ENCODE measurements at places on chromosomes 6 and 20.

DNA sequence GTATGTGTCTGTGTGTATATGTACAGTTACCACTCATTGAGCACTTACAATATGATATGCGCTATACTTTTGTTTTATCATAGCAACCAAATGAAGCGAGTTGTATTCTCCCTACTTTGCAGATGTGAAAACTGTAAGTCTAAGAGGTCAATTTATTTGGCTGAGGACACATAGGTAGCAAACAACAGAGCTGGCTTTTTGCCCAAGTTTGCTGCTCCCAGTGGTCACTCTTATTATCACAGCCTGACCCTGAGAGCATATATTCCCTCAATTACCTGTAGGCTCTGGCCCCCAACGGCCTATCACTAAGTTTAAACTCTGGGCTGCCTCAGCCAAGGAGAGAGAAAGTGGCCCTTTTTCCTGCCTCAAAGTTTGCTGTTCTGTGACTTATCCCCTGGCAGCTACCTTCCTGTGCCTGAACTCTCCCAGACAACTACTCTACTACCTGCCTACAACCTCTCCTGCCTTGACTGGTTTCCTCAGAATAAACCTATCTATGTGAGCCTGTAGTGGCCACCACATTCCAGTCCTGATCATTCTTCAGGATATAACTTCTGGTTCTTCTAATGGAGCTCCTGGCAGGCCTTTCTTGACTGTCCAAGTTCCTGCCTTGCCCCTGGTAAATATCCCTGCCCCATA lies 221.8 kb downstream of the FRK start:
- no peak for DNase-seq

GRCh38 chr20:34772437-34772836 lies 53.0 kb downstream of the NCOA6 start:
- DNase-seq, result no peak

DNA sequence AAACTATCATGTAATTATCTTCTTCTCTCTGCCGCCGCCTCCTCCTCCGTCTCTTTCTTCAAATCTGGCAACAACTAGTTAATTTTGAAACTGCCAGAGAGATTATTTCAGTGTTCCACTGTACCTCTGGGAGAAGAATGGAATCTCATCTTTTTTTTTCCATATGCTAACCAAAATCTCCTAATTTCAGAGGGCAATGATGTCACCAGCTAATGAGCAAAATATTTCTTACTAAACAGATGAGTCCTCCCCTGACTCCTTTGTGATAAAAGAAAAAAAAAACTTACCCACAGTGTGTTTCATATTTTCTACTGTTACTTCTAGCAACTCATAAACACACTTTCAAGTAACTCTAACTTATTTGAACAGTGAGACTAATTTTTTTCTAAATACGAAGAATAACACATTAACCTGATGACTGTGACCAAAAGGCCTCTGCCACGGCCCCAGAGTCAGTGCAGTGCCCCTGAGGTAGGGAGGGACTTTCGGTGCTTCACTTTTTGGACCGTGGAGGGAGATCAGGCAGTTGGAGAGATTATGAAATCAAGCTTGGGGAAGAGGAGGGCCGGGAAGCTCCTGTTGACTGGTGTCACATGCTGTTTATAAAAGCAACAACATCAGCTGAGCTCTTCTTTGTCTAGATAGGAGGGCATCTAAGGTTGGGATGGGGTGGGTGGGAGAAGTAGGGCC lies 159.6 kb downstream of the SASH1 start:
- DNase-seq, result no peak

- no peak for DNase-seq
These were observed 66.9 kb upstream of the BHLHE23 start for GRCh38 chr20:63073738-63074065.

DNA sequence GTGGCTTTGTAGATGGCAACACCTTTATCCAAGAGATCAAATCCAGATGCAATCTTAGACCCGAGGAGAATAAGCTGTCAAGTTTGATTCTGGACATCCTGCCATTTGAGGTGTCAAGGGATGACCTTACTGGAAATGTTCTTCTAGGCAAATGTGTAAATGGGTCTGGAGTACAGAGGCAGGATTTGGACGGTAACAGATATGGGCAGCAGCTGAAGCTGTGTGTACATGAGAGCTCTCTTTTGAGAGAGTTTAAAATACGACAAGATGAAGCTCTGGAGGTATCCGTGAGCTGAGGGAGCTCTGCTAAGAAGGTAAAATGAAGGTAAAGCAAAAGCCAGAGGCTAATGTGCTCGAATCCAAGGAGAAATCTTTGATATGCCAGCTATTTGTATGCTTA lies 56.6 kb downstream of the RALGAPA2 start:
- no peak for DNase-seq

GRCh38 chr6:43992783-43993644 lies 134.2 kb downstream of the MRPL14 start:
- no peak for DNase-seq

DNA sequence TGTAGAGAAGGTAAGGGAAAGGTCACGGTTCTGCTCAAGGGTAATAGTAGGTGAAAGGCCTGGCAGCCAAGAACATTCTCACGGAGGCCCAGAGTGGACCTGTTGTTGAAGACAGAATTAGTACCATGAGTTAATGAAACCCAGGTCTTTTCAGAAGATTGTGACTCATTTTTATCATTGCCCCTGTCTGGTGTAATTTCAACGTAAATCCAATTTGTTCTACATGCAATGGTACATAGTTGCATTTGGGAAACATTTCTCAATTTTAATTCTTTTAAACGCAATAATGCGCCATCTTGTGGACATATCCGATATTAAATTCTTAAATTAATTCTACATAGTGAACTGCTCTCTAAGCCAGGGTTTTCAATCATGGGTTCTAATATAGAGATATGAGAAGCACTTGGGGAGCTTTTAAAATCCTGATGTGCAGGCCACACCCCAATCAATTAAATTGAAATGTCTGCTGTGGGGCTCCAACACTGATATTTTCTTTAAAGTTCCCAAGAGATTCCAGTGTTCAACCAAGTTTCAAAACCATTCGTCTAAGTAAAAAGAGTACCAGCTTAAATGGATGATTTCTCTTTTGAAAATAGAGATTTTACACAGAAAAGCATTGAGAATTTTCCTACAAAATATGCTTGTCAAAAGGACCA lies 257.4 kb downstream of the PLCB1 start:
- DNase-seq, result no peak

DNA sequence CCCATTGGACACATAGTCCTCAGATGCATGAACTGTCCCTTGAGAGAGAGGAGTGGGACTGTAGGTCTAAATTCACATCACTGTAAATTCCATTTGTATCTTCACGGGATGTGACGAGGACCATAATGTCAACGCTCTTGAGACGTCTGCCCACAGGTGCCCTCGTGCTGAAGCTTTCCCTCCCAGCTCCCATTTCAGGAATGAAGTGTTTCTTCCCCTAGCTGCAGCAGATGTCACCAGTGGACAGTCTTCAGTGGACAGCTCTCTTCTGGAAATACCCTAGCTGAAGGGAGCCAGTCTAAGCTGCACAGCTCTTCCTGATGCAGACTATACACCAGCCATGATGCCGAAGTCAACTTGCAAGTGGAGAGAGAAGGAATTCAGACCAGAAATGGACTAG lies 217.4 kb upstream of the ECI2 start:
- DNase-seq, result no peak

GRCh38 chr20:22904386-22904785 lies 130.7 kb upstream of the SSTR4 start:
- DNase-seq, result no peak

DNA sequence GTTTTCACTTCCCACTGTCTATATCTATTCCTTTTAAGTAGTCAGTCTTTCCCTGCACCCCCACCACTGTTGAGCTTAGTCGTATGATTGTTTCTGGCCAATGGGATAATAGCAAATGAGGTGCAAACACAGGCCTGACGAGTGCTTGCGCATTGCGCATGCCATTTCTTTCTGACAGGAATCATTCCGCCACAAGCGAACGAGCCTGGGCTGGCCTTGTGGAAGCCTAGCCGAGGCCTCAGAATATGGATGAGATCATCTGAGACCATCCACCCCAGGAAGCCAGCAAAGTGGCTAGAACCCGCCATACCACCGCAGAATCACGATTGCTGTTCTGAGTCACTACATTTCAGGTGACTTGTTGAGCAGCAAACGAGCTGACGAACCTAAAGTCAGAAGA lies 52.2 kb upstream of the PRL start:
- no peak for DNase-seq

DNA sequence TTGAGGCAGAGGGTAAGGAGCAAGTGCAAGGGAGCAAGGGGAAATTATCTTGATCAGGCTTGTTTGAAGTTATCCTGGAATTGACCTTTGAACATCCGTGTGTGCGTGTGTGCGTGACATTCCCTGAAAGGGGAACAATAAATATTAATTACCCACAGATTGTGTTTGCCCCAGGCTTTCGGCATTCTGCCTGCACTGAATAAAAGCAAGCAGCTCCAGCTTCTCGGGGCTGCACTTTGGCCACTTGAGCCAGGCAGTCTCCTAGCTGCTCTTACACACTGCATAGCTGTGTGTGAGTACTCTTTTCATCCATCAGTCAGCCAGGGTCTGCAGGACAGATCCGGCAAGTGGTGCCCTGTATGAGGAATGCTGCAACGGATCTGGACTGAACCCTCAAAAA lies 107.7 kb upstream of the BTN3A2 start:
- DNase-seq, result no peak
